ENCODE measurements at places on chromosomes 12 and 14.

DNA sequence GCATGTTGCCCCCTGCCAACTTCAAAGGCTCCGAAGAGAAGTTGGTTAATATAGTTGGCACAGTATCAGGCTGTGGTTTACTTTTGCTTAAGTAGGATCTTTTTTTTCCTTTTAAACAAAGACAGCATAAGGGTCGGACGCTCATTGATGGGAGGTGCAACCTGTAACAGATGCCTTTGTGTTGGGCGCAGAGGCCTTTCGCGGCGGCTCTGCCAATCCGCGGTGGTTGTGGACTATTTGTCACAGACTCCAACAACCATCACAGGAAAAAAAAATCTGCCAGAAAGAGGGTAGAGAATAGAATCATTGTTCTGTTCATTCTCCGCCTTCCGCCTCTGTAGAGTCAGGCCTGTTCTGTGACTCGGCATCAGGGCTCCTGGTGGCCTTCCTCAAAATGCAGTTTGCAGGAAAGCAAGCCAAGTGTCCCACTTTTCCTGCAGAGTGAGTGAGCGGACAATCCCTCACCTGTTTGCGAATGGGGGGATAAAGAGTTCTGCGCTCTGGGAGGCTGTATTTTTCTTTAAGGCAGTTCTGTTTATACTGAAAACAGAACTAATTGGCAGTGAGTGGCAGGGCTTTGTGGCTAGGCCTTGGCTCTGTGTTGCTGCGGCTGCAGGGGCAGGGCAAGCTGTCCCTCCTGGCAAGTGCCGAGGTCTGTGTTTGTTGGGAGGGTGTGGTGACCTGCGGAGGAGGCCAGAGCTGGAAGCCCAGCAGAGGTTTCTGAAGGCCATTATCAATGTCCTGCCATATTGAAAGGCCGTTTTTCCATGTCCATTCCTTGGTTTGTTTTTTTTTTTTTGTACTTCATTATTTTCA is 83.0 kb upstream of the PIWIL1 start:
- DNase-seq, result no peak

DNA sequence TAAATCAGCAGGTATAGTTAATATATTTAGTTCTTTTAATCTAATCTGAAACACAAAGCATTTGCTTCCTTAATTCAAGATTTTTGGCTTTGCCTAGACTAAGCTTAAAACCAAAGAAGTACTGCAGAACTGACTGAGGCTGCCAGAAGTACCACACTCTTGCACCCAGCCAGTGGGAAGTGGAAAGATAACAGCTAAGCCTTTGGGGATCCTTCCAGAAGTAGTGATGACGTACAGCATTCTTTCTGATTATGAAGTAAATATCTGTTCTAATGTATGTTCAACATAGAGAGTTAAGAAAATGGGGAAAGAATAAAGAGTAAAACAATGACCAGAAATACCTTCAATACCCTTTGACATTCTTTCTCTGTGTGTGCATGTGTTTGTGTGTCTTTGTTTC is 19.3 kb downstream of the NTF3 start:
- no peak for DNase-seq

DNA sequence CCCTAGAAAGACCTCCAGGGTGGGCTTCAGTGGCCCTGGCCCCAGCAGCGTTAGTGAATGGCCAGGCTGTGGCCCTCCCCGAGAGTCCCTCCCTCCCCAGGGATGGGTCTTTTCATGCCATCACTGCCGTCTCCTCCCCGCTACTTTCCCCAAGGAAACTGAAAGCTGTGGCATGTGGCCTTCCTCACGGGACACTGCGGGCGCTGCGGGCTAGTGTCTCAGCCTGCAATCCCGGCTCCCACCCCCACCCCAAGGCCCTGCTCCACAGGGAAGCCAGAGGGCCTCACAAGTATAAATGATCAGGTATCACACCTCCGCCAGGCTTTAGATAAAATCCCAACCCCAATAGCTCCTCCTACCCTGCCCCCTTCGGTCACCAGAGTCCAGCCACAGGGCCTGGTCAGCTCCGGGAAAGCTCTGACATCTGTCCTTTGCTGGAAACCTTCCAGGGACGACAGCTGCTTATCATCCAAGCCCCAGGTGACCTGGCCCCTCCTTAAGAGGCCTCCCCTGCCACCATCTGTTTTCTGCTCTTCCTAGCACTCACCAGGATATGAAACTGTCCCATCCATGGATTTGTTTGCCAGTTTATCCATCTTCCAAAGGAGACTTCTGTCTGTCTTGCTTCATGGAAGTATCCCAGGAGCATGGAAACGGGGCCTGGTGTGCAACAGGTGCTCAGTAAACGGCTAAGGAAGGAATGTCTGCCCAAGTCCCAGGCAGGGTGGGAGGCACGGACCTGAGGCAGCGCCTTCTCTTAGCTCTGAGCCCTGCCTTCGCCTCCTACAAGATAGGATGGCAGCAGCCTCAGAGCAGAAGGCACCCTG is 31.6 kb downstream of the CCDC85C start:
- no peak for DNase-seq

DNA sequence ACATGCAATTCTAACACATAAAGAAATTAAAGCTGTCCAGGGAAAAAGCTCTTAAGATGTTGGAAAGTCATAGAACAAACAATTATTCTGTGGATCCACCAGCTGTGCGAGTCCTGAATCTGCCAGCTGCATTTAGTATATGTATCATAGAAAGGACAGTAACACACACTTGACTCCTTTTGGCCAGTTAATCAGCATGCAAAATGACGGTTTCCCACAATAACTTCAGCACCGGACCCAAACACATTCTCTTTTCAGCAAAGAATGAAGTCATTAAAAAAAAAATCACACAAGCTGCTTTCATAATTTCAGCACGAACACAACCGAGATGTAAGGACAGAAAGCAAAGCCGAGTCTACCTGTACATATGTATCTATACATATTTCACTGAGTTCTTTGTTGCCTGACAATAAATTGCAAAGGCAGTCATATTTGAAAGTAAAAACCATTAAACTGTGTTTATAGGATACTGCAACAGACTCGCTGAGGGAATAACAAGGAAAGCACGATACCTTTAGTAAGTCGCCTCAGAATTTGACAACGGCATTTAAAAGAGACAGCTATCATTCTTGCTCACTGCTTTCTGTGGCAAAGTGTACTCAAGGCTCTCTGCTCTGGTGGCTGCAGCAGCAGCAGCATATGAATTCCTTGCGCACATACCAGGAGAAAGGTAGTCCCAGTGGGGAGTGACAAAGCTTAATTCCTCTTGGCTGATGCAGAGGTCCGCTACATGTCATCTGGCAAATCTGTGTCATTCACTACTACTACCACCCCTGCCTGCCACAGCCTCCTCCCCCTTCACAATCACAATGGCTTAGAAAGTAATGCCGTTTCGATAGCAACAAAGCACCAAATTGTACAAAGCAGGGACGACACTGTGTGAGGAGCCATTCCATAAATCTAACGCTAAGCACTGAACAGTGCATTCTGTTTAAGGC is at the start of gene GRIP1:
TSS of gene GRIP1 (minus strand) at position 739 of the 938 bp plus-strand sequence. CDS start at position 567, 172 bp downstream.
- DNase-seq, result no peak

- DNase-seq, result no peak
Measured at GRCh38 chr14:79914595-79914994, 296.7 kb downstream of the DIO2 start.

- DNase-seq, result no peak
Measured at GRCh38 chr12:12445882-12446181, 89.0 kb downstream of the BORCS5 start.

DNA sequence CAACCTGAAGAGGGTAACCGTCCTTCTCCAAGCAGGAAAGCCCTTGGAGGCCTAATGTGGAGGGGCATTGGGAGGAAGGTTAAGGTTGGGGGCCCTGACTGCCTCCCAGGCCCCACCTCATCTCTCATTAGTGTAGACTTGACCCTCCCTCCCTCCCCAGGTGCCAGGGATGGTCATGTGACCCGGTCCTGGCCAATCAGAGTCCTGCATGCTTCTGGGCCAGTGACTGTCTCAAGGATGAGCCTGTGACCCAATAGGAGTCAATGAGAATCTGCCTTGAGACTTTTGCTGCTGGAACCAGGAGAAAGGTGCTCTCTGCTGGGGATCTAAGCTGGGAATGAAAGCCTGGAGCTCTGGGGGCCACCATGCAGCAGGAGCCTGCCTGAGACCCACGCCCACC is 70.8 kb downstream of the NCOR2 start:
- no peak for DNase-seq

GRCh38 chr12:49824895-49825294 is 3.3 kb downstream of the NCKAP5L start:
- DNase-seq, result peak; percentile 86

DNA sequence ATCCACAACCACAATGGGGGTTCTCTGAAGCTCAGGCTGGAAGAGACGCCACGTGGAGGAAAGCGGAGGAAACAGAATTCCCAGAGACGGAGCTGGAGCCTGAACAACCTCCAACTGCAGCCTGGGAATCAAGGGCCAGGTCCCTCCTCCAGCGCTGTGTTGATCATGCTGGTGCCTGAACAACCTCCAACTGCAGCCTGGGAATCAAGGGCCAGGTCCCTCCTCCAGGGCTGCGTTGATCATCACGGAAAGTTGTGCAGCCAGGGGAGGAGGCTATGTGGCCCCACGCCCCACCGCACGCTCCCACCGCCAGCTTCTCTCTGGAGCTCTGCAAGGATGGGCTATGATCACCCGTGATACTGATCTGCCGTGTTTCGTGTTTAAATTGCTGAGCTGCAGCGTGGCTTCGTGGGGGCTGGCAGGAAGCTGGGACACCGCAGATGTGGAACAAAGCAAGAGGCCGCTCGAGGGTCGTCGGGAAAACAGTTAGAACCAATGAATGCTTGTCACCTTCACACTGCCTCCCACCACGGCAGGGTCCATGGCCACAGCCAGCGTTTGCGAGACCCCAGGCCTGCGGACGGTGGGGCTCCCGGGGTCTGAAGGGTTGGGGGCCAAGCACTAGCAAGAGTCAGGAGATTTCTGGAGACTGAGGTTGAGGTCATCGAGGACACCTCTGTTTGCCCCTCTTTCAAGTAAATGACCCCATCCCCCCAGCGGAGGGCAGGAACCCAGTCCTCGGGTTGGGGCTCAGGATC is 51.8 kb upstream of the FBRSL1 start:
- no peak for DNase-seq

All from suppressor macrophage (primary cell).